ENCODE measurements at places on chromosomes 12 and 14.
A peak's percentile ranks its signal among the peaks of the same experiment; 100 is the strongest.

DNA sequence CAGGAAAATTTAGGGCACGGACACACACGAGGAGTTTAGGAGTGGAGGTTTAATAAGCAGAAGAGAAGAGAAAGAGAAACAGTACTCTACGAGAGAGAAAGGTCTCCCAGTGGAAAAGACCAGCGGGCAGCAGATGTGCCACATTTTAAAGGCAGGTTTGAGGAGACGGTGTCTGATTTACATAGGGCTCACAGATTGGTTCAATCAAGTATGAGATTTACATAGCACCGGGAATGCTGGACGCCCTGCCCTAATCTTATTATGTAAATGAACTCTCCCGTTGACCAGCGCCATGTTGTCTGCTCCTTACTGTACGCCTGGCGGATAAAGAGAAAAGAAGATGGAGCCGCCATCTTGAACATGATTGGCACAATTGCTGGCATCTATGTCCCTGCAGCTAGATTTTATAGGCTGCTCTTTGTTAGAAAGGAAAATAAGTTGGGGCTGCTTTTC lies 17.9 kb downstream of the NFKBIA start:
- no peak for DNase-seq

- no peak for DNase-seq
Observed at GRCh38 chr12:41188058-41188840, at the start of gene PDZRN4. Gene PDZRN4 (plus strand): TSS chr12:41188320.

DNA sequence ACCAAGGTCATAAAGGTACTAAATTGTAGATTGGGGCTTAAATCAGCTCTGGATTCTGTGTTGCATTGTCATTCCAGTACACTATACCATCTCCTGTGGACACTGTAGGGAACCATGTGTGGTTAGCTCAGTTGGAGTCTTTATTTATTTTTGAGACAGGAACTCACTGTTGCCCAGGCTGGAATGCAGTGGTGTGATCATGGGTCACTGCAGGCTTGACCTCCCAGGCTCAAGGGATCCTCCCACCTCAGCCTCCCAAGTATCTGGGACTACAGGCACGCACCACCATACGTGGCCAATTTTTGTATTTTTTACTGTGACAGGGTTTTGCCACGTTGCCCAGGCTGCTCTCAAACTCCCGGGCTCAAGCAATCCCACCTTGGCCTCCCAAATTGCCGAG lies 6.7 kb downstream of the PAPOLA start:
- DNase-seq = no peak

GRCh38 chr12:92289629-92290349 lies 144.1 kb upstream of the BTG1 start:
- DNase-seq = no peak

DNA sequence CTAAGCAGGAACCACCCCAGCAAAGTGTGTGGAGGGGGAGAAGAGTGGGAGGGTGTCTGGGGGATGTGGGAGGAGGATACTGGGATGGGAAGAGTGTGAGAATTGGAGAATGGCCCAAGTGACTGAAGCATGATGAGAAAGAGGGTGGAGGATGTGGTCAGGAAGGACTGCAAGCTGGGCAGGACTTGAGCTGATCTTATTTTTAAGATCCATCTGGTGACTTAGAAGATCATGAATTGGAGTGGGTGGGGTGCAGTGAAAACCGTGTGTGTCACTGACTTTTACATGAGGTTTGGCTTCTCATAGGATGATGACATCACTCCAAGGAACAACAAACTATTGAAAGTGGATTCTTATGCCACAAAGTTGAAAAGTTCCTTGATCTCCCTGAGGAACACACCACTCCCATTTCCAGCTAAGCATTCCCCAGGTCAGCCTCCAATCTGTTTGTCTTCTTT lies 287.5 kb downstream of the GALC start:
- no peak for DNase-seq

DNA sequence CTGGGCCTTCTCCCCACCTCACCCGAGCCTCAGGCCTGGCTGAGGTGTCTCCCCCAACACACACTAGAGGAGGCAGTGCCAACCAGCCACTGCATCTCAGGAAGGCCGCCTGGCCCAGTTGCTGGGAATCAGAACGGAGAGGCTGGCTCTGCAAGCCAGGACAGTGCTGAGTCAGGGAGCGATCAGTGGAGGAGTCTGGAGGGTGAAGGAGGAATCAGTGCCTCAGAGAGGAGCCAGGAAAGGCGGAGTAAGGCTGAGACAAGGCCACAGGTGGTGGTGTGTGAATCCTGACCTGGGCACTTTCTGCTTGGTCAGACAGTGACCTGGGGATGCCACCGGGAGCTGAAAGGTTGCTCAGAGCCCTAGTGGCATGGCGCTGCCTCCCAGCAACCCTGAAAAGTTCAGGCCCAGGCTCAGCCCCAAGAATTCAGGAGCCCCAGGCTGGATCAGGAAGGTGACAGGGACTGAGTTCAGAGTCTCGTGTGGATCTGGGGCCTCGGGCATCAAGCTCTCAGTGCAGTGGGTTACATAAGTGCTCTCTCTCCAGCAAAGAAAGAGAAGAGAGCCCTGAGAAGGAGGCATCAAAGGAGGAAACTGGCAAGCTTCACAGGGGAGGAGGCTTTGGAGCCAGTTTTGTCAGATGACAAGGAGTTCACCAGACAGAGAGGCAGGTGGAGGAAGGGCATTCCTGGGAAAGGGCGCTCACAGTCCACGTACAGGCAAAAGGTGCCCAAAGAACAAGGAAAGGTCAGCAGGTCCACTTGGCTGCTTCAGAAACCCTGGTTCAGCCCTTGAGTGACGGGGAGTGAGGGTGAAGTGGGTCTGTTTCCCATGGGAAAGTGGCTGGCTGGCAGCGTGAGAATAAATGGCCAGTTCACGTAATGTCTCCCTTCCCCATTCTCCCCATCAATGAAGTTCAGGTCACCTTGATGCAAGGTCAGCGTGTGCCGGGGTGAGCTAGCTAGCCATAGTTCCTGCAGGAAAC lies 87.8 kb downstream of the ZFP36L1 start:
- no peak for DNase-seq

DNA sequence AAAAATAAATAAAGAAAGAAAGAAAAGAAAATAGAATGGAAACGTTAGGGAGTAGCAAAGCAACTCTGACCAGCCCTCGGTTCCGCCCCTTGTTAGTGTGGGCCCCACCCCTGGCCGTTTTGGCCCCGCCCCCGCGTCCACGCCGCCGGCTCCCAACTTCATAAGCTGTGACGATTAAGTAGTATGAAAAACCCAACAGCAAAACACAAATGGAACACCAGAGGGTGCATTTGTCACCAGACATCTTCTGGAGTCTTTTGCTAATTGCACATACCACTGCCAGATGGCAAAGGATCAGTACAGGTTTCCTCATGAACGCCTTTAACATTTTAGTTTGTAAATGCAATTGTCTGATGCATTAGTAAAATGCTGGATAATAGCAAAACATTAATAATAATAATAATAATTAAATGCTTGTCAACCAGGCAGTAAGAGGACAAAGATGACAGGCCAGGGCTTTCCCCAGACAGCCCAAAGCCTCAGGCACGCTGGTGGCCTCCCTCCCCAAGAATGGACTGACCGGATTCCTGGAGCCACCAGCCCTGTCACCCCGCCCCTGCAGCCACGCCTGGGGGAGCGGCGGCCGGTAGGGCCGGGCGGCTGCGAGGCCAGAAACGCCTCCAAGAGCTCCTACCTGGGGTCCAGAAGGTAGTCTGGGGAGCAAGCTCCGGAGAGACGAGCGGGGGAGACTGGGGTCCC lies 23.6 kb downstream of the HSP90AA1 start:
- peak; percentile 69 for DNase-seq

GRCh38 chr14:94663538-94663937 lies 51.3 kb downstream of the SERPINA3 start:
- no peak for DNase-seq

DNA sequence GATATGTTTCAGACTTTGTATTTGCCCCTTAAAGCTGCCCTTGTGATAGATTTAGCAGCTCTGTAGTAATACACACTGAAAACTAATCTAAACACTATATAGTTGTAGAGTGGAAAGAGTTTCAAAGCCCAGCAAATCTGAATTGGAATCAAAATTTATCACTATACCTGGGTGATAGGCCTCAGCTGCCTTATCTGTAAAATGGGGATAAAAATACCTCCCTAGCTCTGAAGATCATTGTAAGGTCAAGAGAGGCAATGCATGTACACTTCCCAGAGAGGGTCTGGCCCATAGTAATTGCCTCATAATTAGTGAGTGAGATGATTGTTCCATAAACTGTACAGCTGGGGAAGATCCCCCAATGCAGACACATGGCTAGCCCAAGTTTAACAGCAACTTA lies 103.6 kb downstream of the IGF1 start:
- no peak for DNase-seq

DNA sequence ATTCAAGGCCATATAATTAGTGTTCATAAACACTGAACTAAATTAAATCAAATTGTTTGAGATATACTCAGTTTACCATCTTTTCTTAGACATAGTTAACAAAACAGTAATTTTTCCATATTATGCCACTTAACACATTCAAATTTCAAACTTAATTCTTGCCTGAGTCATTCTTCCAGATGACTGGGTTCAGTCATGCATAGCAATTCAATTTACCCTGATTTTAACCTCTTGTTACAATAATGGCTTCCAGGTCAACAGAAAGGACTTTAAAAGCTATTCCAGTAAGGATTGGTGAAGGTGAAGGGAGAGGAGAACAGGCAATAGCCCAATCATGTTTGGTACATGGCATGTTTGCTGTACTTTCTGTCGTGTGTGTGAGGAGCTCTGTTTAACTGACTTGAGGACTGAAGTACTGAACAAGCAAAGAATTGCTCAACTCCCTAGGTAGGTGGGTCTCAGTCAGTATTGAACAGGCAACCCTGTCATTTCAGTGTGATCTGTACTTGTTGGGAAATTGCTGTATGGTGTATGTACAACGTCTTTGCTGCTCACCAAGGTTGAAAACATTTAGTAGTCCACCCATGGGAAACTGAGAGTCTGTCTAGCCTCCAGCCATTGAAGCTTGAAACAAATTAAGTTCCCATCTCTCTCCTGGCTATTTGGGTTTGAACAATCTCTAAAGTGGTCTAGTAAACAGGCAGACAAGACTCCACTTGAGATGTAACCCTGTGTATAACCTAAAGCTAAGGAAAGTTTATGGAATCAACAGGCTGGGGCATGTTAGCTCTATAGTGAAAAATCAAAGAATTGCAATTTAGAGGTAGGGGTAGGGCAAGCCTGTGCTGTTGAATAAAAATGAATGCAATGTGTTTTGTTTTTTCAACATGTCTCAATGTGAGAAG lies 327.2 kb downstream of the BTG1 start:
- no peak for DNase-seq

GRCh38 chr14:56026506-56026905 lies 91.7 kb upstream of the PELI2 start:
- no peak for DNase-seq

- DNase-seq = no peak
Observed at GRCh38 chr12:67286257-67286656, 17.1 kb downstream of the CAND1 start.

GRCh38 chr14:61196034-61196433 lies 85.1 kb downstream of the TMEM30B start:
- no peak for DNase-seq

DNA sequence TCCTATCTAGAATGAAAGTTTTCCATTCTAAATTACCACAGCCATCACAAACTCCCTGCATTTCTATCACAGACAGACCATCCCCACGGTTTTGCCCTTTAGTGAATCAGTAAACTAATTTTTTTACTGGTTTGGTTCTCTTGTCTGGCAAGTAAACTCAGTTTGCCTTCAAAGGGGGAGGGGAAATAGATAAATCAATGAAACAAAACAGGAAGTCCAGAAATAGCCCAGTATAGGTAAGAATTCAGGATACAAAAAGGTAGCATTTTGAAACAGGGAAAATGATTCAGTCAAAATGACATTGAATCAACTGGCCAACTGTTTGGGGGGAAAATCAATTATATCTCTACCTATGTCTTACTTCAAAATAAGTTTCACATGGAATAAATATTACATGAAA lies 15.8 kb upstream of the BAZ1A start:
- DNase-seq = no peak

GRCh38 chr12:27550653-27550975 lies 26.6 kb downstream of the PPFIBP1 start:
- DNase-seq = no peak

DNA sequence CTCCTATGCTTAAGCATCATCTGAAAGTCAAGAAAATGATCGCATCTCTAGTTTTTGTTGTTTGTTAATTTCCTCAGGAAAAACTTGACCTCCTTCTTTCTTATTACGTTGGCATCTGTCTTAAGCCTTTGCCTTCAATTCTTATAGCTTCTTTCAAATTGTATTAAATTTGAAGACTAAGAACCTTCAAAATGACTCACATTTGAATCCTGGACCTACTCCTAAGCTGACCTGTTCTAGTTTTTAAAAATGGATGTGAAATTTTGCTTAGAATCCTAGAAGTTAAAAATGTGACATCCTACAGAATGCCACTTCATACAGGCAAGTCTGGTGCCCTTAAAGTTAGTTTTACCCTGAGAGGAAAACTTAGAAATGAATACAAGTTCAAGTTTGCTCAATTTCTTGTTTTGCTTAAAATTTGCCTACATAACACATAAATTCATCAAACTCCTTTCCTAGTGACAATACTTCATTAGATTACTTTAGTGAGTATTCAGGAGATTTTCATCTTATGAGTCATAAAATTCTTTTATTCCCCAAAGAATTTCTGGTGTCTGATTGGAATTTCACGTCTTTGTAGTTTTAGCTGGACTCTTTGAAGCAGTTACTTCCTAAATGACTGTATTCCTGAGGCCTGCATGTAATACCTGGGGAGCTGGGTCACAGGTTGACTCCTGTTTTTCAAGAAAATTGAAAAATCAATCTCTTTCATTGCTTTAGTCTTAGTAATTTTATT lies 152.3 kb downstream of the MSRB3 start:
- no peak for DNase-seq

DNA sequence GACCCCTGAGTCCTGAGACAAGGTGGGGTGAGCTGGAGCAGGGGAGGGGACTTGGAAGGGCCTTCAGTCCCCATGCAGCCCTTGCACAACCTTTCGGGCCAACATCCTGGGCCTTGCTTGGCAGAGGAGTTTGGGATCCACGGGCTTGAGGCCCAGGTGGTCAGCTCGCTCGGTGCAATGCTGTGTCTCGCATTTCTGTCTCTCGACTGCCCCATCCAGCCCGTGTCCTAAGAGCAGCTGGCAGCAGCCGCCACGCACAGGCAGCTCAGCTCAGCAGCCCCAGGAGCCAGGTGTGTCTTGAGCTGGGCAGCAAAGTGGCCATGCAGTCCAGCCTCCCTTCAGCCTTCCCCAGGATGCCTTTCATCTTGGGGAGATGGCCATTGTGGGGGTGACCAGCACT lies 10.8 kb downstream of the PACS2 start:
- DNase-seq = no peak

GRCh38 chr12:45644541-45644940 lies 85.0 kb upstream of the ARID2 start:
- DNase-seq = no peak

DNA sequence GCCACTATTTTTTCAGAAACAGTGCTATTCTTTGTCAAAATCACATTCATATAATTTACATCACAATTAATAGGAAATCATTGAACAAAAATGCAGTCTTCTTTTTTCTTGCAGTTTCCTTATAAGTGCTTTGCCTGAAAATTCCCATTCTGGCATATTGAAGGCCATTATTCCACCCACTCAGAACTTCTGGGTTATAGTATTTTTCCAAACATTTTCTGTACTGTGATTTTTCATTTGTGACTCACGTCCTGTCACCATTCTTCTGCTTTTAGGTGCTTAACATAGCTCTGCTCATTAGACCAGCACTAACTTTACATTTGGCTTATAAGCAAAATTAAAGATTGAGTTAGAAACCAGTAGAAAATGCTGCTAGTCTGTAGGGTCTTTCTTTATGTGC lies 241.0 kb upstream of the NPAS3 start:
- no peak for DNase-seq

Data from NCI-H1436 (cell line).